ENCODE measurements at places on chromosomes 4 and X.

DNA sequence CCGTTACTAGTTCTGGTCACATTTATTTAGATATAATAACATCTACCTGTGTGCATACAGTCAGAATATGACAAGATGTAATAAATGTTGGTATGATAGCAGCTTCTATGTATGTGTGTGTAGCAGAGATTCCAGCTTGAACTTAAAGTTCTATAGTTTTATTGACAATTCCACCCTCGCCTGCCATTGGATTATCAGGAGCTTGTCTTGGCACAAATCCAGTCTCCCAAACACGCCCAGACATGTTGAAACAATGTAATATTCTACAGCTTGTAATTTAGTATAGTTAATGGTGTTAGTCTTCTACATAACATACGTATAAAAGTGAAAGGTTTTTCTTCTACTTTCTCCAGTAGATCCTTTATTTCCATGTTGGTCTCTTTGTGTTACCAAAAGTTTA, 44.4 kb downstream of the BBS12 start:
- DNase-seq, result peak; percentile 22

DNA sequence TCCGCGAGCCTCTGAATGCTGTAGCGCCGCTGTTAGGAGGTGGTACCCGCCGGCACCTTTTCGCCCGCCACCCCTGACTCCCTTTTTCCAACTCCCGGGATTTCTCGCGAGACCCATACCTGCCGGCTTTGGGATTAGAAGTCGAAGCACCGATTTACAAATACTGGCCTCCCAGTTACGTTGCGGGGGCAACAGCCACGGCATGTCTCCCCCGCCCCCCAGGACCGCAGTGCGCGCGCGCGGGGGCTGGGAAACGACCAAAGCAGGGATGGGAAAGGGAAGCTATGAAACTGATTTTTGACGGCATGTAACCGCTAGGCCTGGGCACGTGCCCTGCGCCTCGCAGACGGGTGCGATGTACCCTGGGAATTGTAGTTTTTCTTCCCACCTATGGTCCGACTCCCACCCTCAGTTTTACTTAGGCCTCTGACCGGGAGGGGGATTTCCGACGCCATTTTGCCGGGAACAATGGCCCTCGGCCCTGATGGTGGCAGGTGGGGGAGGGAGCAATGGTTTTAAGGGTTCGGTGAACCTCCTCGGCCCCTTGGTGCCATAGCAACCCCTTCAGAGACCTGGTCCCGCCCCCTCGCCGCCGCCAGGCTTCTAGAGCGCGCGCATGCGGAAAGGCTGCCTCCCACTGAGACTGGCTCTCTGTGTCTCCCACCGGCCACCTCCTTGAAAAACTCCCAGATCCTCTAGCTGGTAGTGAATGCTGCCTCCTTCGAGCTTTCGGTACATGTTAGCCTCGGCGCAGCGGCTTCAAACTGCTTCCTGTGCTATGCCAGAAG, 772 bp upstream of the WNK3 start:
- DNase-seq, result peak; percentile 87

- DNase-seq, result no peak
Observed at GRCh38 chr4:6391852-6392188, 80.6 kb downstream of the PPP2R2C start.

DNA sequence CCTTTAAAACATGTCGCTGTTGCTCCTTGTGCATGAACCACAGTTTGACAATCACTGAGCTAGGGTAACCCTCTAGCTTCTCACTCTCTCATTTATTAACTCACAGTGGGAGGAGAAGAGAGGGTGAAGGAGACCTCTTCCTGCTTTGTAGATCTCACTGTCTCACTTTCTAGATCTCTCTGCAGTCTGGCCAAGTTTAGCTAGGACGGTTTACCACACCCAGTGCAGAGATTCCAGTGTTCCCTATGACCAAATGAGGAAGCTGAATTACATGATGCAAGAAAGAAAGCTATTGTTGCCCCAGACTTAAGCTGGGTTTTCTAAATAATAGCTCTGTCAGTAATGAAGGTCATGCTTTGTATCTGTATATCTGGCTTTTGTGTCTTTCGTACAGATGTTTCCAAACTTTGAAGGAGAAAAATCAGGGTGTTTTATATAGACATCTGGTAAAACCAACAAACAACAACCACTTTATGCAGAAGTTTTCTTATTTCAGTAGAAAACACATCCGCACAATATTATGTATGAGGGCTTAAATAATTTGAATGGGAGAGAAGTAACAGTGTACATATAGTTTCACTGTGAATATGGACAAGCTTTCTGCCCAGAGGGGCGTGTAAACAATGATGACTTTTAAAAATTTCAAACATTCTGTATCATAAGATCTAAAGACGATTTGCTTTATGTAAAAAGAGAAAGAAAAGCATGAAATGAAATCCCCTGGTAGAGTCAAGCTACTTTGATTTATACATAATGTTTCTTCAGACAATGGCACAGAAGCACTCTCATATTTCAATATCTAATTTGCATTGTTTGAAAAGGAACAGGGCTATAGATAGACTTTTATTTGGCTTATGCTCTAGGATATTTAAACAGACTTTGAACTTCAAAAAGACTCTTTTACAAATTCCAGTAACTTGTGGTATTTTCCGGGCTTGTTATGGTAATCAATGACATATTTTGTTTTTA, 582.3 kb downstream of the FSTL5 start:
- no peak for DNase-seq

GRCh38 chr4:38664706-38665401, 855 bp downstream of the KLF3 start:
- DNase-seq, result peak; percentile 28

- DNase-seq, result no peak
Observed at GRCh38 chr4:69743476-69744156, 16.8 kb downstream of the SULT1B1 start.

GRCh38 chr4:165877286-165877685, 4.2 kb downstream of the TLL1 start:
- DNase-seq, result no peak

GRCh38 chr4:118954246-118954645, 65.6 kb downstream of the SYNPO2 start:
- no peak for DNase-seq
